ENCODE measurements at places on chromosomes 3 and 15.

DNA sequence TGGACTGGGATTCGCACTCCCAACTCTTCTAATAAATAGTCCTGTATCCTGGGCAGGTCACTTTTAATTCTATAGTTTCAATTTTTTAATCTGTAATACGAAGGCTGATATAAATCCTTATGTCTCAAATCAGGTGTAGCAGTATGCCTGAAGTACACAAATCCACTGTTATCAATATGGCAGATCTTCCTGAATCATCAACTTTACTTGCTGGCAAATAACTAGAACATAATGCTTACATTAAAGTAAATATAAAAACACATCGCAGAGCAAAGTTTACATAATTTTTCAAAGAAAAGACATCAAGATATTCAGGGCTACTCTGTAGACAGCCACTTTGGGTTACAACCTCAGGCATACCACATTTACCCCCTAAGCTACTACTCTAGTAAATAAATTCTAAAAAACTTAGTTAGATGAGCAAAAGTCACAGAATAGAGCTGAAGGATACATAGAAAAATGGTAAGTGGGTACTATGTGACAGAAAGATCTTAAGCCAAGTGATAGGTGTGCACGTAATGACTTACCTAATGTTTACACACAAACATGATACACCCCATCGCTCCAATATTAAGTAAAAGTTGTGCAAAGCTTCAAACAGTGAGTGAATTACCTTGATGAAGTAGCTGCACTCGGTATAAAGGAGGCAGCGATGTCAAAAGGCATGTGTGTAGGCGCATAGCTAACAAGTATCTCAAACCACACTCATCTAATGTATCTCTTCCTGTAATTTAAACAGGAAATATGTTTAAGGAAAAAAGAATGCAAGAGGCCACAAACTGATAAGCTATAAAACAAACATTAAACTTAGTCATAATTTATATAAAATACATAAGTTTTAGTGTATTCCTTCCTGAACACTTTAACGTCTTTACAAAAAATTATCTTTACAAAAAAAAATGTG, 127.9 kb downstream of the DMXL2 start:
- no peak for ATAC-seq

DNA sequence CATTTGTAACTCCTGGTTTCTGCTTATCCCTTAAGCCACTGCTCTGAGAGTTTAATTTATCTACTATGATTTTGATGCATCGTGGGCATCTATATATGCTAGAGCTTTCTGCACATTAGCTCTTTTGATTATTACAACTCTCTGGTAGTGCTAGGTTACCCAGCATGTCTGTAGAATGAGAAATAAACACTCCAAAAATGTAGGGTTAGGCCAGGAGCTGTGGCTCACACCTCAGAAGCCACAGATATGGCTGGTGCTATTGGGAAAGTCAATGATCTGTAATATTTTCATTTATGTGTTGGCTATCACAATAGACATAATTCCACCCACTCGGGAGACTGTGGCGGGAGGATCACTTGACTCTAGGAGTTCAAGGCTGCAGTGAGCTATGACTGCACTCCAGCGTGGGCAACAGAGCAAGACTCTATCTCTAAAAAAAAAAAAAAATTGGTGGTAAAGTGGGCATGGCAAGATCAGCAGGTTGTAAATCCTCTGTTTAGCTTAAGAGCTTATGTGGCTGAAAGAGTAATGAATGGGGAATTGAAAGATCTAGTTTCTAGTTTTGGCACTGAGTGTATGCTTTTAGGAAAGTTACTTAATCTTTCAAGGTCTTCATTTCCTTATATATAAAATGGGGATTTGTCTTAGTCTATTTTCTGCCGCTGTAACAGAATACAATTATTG, 6.3 kb downstream of the TIGIT start:
- no peak for ATAC-seq

DNA sequence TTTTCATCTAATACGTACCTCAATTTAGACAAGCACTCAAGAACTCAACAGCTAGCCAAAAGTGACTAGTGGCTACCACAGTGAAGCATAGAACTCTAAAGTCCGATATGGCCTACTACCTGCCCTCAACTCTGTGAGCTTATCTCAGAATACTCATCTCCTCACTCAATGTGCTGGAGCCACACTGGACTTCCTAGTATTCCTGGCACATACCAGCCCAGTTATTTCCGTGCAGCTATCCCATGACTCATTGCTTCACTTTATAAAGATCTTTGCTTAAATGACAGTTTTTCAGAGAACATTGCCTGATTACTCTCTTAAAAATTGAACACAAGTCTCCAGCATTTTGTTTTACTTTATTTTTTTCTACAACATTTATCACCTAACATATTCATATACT, 524.7 kb downstream of the PYDC2 start:
- ATAC-seq = no peak

- ATAC-seq = no peak
Measured at GRCh38 chr3:175163686-175164085, 304.6 kb downstream of the NAALADL2 start.

GRCh38 chr3:123075359-123075758, 8.5 kb downstream of the PDIA5 start:
- ATAC-seq = no peak

GRCh38 chr3:39590806-39591205, 123.3 kb downstream of the MOBP start:
- no peak for ATAC-seq

- ATAC-seq = no peak
Measured at GRCh38 chr3:143171141-143171980, 51.8 kb downstream of the CHST2 start.

GRCh38 chr3:178284181-178284580, 252.1 kb upstream of the KCNMB2 start:
- ATAC-seq = no peak

DNA sequence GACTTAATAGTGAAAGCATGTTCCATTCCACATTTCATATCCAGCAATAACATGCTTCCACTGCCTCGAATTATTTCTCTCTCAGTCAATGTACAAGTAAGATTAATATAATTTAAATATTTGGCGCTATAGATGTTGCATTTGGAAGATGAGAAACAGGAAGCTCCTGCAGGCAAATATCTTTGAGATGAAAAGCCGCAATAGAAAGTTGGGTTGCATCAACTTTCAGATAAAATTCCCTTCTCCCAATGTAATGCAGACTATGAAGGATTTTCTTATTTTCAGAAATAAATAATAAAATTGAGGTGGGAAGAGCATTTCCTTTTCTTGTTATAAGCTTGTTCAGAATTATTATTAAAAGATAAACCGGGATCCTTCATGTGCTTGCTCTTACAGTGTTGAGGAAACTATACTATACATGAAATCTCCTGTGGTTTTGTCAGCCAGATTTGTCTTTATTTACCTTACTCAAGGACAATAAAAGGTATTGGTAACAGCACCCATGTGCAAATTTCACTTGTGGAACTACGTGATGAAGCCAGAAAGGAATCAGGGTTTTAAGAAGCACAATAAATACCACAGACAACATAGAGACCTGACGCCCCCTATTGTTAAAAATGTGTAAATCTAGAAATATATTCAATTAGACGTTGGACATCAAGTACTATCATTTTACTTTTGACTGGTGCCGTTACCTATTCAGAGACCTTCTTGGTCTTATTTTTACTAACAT, 307.0 kb downstream of the ARPP21 start:
- no peak for ATAC-seq

GRCh38 chr3:46763178-46763577, 45.5 kb upstream of the PRSS50 start:
- ATAC-seq = no peak

- ATAC-seq = no peak
Measured at GRCh38 chr3:120418446-120418845, 32.3 kb downstream of the FSTL1 start.

DNA sequence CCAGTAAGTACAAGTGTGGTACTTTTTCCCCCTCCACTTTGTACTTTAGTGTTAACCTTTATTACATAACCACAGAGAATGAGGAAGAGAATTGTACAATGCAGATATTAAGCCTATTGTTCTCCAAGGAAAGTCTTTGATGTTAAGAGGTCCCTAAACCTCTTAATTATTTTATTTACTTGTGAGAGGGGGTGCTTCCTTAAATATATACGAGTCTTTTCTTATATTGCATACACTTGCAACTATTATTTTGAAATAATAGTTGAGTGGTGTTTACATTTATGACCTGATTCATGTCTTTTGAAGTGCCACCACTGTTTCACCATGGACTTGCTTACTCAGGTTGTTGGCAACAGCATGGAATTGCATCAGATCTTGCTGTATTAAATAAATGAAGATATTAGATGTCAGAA, 10.1 kb downstream of the USP3 start:
- ATAC-seq = peak; percentile 74

All from gastroesophageal sphincter (tissue), 4 donors.